ENCODE measurements at places on chromosomes 1 and 21. TPM values are rescaled to one million over a fixed set of nuclear protein-coding genes. Genes with fewer than 3 reads are reported as not detected.
A peak's percentile ranks its signal among the peaks of the same experiment; 100 is the strongest.

DNA sequence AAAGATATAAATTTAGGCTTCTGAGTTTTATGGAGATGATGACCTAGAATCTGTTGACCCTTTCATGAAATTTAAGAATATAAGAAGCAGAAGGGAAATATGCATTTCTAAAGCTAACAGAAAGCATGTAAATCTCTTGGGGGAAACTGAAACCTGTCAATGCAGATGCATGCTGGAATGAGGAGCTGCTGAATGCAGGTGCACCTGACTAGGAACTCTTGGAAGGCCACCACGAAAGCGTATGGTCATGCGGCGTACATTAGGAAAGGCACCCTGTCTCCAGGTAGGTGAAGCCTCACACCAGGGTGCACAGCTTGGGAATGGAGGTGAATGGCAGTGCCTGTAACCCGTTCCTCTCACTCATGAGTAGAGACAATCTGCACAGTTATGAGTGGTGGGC lies 309.7 kb downstream of the SEC16B start:
- DNase-seq: no peak

DNA sequence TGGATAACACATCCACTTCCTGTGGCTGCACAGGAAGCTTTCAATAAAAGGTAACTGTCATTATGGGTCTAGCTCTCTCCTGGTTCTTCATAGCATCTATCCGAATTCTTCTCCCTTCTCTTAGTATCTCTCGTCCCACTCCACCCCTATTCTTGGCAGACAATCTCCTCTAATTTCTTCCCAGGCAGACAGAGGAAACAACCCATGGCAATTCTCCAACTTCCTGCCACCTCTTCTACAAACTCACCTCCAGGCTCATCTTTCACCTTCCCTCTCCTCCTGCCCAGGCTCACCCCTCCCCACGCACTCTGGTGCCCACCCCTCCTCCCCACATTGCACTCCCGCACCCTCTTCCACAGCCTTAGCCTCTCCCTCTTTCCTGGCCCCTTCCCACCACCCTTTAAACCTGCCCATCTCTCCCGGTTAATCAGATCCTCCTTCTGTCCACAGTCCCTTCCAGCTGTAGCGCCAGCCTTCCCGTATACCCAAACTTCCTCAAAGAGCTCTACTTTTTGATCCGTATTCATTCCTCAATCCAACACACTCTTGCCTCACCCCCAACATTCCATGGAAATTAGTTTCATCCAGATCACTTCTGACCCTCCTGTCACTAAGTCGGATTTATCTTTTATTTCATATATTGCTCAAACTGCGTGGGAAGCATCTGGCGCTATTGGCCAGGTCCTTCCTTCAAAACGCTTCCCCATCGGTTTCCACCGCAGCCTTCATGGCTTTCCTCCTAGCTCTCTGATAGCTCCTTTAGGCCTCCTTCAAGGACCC lies 25.9 kb downstream of the SHISA4 start:
- DNase-seq: no peak

GRCh38 chr1:55402671-55403464 lies 187.7 kb upstream of the USP24 start:
- DNase-seq: peak; percentile 24

- no peak for DNase-seq
Measured at GRCh38 chr21:34336756-34337391, 26.9 kb upstream of the KCNE2 start.

DNA sequence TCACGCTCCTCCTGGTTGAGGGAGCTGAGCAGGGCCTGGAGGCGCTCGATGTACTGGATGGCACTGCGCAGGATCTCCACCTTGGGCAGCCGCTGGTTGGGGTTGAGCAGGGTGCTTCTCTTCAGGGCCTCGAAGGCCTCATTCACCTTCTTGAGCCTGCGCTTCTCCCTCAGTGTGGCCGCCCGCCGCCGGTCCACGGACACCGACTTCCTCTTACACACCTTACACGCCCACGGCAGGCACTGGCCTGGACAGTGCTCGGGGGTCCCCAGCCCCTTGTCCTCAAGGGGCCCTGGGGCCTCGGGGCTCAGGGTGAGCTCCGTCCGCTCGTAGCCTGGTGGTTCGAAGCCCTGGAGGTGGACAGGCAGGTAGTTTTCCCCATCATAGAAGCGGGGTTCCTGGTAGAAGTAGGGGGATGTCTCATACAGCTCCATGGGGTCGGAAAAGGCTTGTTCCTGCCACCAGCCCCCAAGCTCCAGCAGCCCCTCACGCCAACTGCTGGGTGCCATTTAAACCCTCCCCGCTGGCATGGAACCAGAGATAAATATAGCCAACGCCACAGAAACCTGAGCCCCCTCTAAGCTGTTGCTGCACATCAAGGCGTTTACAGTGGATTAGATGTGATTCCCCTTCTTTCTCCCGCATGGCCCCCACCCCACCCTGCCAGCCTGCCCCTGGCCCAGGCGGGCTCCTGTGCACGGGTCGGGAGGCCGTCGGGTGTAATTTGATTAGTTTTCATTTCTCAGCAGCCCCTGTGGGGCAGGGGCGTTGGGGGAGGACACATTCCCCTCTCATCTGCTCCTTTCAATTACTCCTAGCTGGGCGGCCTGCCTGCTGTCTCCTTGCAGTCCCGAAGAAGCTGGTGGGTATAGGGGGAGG lies at the start of gene MYOG:
Gene MYOG (minus strand): TSS at position 485 of the 879 bp plus-strand sequence. CDS start 51 bp downstream, at position 434.
- DNase-seq: no peak

The RNF115 gene
- total RNA-seq: 15.5 TPM
